ENCODE measurements at places on chromosomes 16 and 17.
A peak's percentile ranks its signal among the peaks of the same experiment; 100 is the strongest.

- DNase-seq = no peak
These were observed 259.4 kb upstream of the TNRC6C start for GRCh38 chr17:77698903-77699623.

DNA sequence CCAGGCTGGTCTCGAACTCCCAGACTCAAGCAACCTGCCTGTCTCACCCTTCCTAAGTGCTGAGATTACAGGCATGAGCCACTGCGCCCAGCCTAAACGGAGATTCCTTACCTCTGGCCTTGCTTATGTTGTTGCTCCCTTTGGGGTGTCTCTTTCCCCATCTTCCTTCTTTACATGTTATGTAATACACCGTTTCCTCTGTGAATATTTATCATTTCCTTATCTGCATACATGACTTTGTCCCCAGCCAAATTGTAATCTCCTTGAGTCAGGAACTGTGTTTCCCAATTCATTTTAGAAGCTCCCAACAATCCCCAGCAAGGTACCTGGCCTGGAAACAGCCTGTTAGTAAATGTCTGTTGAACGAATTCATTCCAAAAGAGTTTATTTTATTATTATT, 15.7 kb downstream of the COPZ2 start:
- DNase-seq = no peak

GRCh38 chr17:81249223-81250040, 10.3 kb downstream of the NDUFAF8 start:
- no peak for DNase-seq

DNA sequence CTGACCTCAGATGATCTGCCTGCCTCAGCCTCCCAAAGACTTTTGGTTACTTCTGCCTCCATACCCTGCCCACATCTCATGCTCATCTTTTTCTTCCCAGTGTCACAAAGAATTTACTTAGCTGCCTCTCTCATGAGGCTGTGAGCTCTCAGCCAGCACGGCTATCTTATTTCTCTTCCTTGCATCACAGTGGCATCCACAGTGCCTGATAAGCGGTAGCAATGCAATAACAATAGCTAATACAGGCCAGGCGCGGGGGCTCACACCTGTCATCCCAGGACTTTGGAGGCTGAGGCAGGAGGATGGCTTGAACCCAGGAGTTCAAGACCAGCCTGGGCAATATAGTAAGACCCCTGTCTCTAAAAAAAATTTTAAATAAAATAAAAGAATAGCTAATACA, 15.5 kb upstream of the MARVELD3 start:
- no peak for DNase-seq

DNA sequence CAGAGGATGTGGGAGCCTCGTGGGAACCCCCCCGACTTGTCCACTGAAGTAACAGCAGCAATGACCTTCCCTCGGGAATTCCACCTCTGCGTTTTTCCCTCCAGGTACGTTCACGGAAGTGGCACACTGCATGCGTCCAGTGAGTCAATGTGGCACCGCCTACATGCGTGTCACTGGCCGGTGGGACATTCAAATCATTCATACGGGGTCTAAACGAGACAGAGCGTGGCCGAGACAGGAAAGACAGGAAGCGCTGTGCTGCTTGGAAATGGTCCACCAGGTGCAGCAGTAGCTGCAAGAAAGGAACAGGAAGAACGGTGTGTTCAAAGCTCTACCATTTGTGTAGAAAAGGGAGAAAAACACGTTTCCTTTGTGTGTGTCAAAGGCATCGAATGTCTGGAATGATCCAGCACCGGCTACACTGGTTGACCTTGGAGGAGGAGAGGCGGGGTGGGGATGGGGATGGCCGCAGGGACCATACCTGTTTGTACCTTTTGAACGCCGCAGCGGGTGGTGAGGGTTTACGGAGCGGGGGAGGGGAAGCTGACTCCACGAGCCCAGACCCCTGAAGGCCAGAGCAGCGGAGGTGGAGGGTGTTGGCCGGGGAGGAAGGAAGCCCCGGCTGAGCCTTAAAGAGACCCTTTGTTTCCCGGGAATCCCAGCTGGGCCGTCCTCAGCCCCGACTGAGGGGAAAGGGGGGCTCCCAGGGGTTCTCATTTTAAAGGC, 1.7 kb upstream of the PGAP6 start:
- no peak for DNase-seq

GRCh38 chr17:44502598-44503146, 534 bp downstream of the GPATCH8 start:
- DNase-seq = no peak

GRCh38 chr16:21166561-21166961, 8.1 kb downstream of the LDAF1 start:
- DNase-seq = no peak

- no peak for DNase-seq
These were observed 89.8 kb downstream of the SHISA6 start for GRCh38 chr17:11330826-11331225.

DNA sequence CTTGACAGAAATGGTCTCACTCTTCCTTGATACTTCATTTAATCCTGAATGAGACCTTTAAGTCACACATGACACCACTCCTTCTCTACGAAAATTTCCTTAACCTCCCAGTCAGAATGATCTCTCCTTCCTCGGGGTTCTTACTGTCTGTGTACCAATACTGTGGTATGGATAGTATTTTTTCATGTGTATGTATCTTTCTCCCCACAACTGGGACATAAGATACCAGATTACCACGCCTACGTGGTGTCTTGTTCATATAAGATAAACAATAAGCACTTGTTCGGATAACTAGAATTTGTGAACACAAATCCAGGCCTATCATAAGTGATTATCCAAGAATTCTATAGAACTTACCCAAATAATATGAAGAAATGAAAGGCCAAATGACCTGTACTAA, 11.3 kb downstream of the NUP88 start:
- no peak for DNase-seq

DNA sequence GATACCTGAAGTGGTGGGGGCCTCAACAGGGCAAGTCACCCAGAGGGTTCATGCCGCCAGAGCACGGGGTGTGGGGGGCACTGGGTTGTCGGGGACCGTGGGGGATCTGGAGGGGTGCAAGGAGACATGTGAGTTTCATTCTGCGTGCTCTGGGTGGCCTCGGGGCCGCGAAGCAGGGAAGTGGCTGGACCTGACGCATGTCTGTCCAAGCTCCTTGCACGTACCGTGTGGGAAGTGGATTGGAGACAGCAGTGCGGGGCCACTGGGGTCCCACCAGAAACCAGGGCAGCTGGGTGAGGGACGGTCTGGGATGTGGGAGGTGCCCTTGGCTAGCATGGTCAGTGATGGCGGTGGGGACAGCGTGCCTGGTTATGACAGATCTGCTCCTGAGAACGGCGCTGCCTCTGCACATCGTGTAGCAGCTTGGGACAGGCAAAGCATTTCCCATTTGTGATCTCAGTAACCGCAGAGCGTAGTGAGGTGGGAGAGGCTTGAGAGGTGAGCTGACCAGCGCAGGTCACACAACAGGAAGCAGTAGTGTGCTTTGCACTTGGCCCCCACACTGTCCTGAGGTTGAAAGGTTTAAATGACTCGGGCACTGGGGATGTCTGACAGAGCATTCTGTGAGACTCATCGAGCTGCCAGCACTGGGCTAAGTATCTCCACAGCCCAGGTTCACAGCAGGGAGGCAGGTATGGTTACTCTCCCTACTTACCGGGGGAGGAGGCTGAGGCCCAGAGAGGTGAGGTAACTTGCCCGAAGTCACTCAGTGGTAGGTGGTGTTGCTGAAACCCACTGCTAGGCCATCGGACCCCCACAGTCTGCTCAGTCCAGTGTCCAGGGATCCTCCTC, 114.4 kb downstream of the SOCS1 start:
- DNase-seq = no peak

GRCh38 chr17:42059815-42060214, 9.4 kb upstream of the C17orf113 start:
- no peak for DNase-seq

DNA sequence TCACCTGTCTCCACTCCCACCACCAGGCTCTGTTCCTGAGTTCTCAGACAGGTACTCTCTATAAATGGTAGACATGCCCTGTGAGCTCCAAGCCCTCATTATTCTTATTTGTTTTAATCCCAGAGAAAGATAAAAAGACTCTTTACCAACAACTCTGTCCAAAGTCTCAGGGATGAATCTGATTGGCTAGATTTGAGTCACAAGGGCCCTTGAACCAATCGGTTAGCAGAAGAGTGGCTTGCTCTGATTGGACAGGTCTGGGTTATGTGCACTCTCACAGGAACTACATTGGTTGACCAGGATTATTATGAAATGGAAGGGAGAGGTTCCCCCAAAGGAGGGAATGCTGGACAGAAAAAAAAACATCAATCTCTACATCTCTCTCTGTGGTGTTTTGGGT, 7.5 kb downstream of the COTL1 start:
- no peak for DNase-seq

DNA sequence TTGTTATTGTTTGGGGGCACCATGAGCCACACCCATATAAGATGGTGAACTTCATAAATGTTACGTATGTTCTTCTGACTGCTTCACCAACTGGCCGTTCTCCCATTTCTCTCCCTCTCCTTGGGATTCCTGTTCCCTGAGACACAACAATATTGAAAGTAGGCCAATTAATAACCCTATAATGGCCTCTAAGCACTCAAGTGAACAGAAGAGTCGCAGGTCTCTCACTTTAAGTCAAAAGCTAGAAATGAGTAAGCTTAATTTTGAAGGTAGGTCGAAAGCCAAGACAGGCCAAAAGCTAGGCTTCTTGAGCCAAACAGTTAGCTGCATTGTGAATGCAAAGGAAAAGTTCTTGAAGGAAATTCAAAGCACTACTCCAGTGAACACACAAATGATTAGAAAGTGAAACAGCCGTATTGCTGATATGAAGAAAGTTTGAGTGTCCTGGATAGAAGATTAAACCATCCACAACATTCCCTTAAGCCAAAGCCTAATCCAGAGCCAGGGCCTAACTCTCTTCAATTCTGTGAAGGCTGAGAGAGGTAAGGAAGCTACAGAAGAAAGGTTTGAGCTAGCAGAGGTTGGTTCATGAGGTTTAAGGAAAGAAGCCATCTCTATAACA, 25.8 kb downstream of the HLF start:
- no peak for DNase-seq

DNA sequence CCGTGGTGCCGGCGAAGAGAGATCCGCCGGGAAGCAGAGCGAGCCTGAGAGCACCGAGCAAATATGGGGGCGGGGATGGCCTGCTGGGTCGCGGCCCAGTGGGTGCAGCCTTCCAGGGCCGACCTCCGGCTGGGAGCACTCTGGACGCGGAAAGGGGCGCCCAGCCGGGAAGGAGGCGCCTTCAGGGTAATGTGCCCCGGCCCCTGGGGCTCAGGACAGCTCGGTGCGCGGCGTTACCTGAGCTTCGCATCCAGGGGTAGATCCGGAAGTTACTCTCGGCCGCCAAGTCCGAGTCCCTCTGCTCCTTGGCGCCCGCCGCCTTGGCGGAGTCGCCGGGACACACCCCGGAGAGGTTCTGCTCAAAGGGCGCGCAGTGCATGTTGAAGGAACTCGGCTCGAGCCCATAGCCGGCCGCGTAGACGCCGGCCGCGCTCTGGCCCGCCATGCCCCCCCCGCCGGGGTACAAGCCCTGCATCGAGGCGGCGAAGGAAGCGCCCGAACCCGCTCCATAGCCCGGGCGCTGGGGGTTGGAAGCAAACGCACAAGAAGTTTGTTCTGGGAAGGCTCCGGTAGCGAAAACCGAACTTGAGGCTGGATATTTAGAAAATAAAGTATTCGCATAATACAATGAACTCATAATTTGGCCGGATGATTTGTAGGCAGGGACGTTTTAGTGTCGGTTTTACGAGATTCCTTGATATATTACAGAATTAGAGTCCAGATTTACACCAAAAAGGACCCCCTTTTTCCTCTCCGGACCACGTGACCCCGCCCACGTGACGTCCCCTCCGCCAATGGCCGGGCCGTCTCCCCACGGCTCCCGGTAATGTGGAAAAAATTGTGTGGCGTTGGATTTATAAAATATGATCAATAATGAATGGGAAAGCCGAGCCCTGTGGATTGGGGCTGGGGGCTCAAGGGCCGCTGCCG, at the start of gene HOXB7:
TSS of gene HOXB7 (minus strand) at position 736 of the 930 bp plus-strand sequence. CDS start at position 637, 99 bp downstream.
- DNase-seq = no peak

DNA sequence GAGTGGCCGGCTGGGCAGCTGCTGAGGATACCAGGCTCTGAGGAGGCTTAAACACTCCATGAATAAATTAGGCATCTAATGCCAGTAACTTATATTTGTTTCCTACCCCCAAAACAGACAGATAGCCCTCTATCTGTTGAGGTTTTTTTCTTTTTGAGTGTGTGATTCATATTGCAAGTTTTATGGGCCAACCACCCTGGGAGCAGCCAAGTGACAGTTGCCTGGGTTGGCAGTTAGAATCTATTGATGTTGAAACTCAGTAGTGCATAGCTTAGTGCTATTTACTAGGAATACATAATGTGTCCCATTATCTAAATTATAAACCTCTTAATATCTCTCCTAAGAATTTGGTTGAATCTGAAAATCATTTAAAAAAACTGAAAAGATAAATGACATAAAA, 397.4 kb downstream of the CA10 start:
- DNase-seq = no peak

GRCh38 chr16:4420505-4421105, 4.2 kb upstream of the CORO7 start:
- no peak for DNase-seq

- peak; percentile 86 for DNase-seq
These were observed 3.8 kb upstream of the TAC4 start for GRCh38 chr17:49851387-49852291.

- no peak for DNase-seq
These were observed at the start of gene TERB1 for GRCh38 chr16:66801320-66802105. Gene TERB1 (minus strand): TSS chr16:66801584. CDS start chr16:66796798, 4,786 bp downstream.

DNA sequence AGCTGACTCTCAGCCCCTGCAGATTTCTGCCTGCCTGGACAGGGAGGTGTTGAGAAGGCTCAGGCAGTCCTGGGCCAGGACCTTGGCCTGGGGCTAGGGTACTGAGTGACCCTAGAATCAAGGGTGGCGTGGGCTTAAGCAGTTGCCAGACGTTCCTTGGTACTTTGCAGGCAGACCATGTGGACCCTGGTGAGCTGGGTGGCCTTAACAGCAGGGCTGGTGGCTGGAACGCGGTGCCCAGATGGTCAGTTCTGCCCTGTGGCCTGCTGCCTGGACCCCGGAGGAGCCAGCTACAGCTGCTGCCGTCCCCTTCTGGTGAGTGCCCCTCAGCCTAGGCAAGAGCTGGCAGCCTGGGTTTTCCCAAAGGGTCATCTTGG, 3.9 kb downstream of the GRN start:
- no peak for DNase-seq

- DNase-seq = no peak
These were observed 3.1 kb downstream of the ITPRIPL2 start for GRCh38 chr16:19116711-19117449.

- no peak for DNase-seq
These were observed 1.4 kb upstream of the ZNF267 start for GRCh38 chr16:31872201-31872600.

GRCh38 chr17:50199211-50199802, 2.1 kb downstream of the COL1A1 start:
- no peak for DNase-seq
